ENCODE measurements at places on chromosomes 5 and 9.

DNA sequence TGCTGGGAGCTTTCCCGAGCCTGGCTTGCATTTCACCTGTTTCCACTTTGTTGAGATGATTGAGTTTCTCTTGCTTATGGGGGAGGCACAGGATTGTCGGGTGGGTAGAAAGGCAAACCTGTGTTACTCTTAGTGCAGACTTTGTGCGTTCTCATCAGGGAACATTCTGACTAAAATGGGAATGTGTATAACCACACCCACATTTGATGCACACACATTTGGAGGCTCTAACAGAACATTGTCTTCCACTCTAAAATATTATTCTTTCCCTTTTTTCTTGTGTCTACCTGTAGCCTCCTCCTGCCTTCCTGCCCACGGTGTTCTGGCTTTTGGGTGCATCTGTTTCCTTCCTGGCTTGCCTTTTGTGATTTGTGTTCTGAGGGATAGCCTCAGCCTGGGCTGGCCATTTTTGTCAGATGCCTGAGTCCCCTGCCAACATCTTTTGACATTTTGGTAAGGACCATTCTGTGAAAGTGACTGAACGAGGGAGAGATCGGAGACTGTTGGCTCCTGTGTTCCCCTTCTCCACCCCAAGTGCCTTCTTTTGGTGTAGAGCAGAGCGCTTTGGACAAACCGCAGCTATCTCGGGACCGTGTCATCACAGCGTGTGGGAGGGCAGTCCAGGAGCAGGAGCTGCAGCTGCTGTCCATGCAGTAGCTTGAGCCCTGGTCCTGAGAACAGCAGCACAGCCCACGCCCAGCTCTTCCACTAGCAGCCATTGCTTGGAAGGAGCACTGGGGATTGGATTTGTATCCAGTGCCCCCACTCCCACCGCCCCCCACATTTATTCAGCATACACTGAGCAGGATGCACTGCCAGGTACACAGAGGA lies 101.4 kb downstream of the ARHGAP26 start:
- DNase-seq, result no peak

GRCh38 chr9:12739014-12739652 lies 35.7 kb upstream of the LURAP1L start:
- DNase-seq, result no peak

DNA sequence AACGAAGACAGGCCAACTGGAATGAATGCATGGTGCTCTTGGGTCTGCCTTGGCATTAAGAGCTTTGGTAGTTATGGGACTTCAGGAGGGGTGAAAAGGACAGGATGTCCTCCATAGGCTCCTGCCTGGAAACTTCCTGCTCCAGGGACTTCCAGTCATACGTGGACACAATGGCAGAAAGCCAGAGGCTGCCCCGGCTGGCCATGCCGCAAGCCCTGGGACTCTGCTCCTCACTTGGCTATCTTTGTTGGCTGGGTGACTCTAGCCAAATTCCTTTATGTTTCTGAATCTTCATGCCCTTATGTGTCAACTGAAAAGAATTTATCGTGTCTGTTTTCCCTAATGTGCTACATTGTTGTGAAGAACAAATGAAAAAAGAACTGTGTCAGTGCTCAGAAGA lies 136.9 kb downstream of the SIL1 start:
- no peak for DNase-seq

DNA sequence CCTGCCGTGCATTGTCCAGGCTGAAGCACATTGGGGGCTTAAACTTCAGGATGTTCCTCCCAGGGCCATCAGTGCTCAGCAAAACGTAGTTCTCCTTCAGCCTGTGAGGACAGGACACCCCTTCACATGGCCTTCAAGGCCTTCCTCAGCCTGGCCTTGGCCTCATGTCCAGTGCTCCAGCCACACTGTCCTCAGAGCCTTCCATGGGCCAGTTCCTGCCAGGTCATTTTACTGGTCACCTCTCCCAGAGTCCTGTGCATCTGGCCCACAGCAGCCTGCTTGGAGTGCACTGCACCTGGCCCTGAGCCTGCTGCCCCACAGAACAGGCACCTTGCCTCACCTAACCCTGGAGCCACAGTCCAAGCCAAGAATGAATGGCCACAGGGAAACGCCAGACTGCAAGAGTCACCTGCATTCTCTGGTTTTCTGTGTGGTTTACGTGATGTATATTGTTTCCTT lies 8.7 kb downstream of the HNRNPAB start:
- peak; percentile 61 for DNase-seq

GRCh38 chr5:61333954-61334867 lies 2.2 kb downstream of the ZSWIM6 start:
- DNase-seq, result no peak

DNA sequence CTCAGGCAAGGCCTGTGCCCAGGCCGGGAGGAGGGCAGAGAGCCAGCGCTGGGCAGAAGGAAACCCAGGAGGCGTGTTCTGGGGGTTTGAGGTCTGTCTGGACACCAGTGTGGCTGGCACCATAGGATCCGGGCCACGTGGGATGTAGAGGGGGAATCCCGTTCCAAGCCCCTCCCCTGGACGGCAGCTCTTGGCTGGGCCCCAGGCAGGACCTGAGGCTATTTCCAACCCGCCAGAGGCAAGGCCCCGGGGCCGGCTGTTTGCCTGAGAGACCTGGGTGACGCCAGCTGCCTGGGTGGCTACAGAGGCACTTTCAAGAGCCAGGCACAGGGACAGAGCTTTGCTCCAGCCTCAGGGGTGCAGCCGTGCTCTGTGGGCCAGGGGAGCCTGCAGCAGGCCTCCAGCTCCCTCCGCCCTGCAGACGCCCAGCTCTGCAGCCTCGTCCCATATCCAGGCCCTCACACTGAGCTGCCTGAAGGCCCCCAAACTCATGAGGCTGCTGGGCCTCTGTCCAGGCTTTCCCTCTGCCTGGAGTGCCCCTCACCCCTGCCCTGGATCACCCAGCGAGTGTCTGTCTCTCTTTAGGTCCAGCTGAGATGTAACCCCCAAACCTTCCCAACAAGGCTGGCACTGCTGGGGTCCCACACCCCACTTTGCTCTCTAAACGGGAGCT lies 56.6 kb upstream of the EGFL7 start:
- DNase-seq, result no peak

GRCh38 chr5:57276353-57276752 lies 102.5 kb downstream of the GPBP1 start:
- DNase-seq, result no peak

Measured in endodermal cell (in vitro differentiated cells).